Renal pelvis (tissue), 12 donors: ENCODE measurements at places on chromosomes 16 and 17.

- DNase-seq = no peak
Observed at GRCh38 chr16:7398536-7398935, 65.9 kb downstream of the RBFOX1 start.

DNA sequence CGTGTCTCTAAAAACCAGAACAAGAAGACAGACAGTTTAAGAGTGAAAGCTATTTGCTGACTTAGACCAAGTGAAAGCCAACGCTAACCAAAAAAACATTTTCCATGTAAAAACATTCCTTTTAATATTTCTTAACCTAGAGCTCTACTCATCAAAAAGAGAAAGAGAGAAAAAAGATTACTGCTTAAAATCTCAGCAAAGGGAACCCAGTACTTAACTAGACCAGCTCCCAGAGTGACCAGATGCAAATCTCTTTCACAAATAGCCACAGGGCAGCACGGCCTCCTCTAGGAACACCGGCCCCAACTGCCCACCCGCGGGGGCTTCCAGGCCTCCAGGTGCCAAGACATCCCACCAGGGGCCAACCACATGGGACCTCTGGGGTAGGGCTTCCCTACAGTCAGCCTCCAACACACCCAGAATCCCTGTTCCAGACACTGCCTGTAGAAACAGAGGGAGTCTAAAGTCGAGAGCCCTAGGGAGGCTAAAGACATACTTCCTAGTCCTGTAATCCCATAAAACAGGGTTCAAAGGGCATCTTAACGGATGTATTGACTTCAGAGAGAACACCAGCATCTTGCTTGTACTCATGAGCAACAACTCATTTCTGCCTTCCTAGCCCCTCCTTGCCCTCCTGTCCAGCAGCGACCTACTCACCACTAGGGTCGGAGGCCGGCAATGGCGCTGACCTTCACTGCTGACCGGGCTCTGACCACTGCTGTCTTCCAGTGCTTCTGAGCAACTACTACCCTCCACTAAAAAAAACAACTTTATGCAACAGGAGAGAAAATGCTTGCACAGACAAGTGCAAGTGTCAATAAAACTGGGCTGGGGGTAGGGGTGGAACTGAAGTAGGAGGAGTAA, 21.3 kb downstream of the ZCCHC14 start:
- no peak for DNase-seq

DNA sequence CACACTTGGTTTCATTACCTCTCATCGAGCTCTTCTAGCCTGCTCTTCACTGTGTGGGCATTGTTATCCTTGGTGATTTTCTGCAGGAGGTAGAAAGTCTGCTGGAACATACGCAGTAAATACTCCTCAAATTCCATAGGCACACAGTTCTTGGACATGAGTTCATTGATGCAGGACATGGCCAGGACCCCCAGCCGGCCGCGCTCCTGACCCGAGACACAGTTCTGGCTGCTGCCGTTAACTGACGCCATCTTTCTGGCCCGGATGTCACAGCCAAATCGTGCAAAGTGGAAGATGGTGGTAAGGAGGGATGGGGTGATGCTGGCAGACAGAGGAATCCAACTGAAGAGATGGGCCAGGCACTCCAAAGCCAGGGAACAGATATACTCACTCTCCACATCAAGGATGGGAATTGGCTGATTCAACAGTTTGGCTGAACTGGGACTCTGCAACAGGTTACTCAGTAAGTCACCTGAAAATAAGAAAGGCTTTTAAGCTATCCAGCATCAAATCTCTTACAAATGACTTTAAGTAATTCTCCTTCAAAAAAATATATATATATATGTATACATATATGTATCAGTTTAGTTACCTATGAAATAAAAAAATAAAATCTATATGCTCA, 55.6 kb downstream of the XPO6 start:
- no peak for DNase-seq

GRCh38 chr17:45910667-45911066, 16.3 kb downstream of the MAPT start:
- no peak for DNase-seq

DNA sequence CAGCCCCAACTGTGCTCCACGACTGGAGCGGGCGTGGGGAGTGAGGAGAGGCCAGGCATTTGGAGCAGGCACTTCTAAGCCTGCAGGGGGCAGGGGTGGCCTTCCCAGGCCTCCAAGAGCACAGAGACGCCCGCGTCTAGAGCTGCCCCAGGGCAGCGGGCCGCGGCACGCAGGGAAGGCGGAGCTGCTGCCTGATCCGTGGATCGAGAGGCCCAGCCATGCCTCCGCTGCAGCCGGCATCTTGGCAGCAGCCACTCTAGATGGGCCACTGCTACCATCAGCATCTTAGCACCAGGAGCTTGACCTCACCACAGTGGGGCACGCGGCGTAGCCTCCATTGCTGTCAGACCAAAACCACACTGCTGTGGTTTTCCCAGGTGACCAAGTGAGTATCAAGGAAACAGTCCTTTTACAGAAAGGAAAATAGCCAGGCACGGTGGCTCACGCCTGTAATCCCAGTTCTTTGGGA, 20.4 kb upstream of the WDR45B start:
- peak; percentile 54 for DNase-seq

GRCh38 chr16:15649727-15650018, 372 bp upstream of the NDE1 start:
- no peak for DNase-seq

DNA sequence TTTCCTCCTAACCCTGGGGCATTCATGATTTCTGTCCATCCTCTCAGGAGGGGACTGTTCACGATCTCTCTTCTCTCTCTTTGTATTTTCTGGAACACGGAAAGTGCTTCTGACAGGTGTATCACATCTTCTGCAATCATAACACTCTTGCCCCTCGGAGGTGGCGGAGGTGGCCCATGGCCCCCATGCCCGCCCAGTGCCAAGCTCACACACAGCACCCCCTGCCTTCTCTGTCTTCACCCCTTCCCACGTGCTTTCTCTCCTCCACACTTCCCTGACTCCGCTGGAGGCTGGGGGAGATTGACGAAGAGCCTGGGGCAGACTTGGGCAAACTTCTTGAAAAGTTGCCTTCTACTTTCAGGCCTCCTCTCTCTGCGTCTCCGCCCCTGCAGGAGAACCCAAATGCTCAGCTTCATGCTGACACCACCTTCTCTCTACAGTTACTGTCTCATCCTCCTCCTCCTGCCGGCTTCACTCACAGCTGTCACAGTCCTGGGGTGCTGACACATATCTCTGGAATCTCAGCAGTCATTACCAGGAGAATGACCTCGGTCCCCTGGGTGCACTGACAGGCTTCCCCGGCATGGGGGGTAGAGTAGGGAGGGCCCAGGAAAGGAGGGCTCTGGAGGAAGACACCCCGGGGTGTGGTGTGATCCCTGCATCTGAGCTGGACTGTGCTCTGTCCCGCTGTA, 127.1 kb downstream of the ENGASE start:
- no peak for DNase-seq

DNA sequence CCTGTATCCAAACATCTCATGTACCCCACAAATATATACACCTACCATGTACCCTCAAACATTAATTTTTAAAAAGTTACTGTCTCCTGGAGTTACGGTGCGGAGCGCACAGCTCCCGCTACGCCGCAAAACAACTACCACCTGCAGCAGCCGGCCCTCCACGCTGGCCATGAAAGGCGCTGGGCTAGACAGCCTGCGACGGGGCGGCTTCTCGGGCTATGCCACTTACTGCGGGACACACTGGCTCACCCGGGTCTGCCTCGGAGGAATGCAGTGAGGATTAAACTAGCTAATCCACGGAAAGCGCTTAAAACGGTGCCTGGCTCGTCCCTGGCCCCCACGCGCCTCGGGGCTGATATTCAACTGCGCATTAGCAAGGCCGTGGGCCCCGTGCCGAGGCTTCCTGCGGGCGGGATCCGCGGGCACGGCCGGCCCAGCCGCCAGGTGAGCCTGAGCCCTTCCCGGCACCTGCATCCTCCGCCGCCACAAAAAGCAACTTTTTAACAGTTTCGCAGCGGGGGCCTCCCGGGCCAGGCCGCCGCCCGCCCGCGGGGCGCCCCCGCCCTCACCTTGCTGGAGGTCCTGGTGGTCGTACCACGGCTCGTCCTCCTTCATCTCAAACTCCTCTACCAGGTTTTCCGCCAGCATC, 633 bp downstream of the CDR2 start:
- no peak for DNase-seq

DNA sequence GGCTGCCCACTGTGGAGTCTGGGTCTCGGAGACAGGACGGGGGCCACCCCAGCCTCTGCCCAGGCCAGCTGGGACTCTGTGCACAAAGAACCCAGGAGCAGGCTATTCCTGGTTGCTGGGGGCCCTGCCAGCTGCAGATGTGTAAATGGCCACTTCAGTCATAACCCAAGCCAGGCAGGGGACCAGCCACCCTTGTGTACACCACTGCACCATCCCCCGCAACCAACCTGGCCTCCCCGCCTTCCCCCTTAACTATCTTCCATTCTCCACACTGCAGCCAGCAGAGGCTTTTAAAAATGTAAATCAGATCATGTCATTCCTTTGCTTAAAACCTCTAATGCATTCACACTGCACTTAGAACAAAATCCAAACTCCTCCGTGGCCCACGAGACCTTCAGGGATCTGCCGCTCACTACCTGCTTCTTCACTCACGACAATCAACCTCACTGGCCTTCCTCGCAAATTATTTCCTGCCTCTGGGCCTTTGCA, 28.3 kb downstream of the RTN4RL1 start:
- no peak for DNase-seq
